ENCODE measurements at places on chromosomes 3 and 15.

- DNase-seq: no peak
Observed at GRCh38 chr3:5112043-5112442, 10.0 kb upstream of the ARL8B start.

- DNase-seq: no peak
Observed at GRCh38 chr3:136818191-136818768, 646 bp upstream of the SLC35G2 start.

DNA sequence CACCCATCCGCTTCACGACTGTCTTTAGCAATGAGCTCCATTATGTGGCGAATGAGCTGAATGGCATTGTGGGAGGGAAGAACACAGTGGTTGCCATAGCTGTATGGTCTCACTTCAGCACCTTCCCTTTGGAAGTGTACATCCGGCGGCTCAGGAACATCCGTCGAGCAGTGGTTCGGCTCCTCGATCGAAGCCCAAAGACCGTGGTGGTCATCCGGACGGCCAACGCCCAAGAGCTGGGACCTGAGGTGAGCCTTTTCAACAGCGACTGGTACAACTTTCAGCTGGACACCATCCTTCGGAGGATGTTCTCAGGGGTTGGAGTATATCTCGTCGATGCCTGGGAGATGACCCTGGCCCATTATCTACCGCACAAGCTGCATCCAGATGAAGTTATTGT, 27.8 kb upstream of the NFKBIZ start:
- no peak for DNase-seq

DNA sequence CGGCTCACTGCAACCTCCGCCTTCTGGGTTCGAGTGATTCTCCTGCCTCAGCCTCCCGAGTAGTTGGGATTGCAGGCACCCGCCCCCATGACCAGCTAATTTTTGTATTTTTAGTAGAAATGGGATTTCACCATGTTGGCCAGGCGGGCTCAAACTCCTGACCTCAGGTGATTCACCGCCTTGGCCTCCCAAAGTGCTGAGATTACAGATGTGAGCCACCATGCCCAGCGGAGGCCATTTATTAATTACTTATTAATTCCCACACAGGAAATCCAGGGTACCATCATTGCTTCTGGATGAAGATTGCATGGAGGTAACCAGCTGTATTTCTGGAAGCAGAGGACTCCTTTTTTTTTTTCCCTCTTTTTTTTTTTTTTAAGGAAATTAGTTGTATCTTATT, 37.8 kb downstream of the MAP4 start:
- no peak for DNase-seq

DNA sequence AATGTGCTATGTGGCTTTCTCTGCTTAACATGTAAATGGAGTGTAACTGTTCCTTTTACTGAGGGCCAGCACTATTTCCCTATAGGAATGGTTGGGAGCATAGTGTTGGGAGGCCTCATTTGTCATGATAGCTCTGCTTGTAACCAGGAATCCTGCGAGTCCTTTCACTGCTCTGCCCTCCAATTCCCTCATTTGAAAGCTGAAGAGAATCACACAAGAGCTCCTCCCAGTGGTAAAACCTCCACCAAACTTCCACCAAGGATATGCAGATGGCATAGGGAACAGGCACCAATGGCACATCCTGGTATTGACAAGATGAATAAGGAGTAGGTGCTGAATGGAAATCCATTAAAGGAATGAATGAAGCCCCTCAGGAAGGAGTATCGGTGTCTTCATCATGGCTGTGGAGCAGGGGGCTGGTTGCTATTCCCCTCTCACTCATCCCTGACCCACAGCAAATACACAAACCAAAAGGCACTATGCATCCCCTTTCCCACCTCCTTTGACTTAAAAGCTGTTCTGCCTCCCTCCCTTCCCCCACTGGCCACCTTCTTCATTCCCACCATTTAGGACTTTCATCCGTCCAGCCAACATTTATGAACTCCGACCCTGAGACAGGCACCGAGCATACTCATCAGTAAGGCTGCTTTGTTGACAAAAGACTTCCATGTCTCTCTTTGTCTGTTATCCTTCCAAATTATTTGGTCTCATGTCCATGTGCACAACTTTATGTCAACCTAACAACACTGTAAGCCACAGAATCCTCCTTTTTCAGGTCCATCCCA, 560.8 kb downstream of the FOXP1 start:
- no peak for DNase-seq

- DNase-seq: no peak
Observed at GRCh38 chr3:56119575-56120349, 348.5 kb downstream of the ERC2 start.

- no peak for DNase-seq
Observed at GRCh38 chr3:62233065-62233464, 140.3 kb downstream of the FEZF2 start.

DNA sequence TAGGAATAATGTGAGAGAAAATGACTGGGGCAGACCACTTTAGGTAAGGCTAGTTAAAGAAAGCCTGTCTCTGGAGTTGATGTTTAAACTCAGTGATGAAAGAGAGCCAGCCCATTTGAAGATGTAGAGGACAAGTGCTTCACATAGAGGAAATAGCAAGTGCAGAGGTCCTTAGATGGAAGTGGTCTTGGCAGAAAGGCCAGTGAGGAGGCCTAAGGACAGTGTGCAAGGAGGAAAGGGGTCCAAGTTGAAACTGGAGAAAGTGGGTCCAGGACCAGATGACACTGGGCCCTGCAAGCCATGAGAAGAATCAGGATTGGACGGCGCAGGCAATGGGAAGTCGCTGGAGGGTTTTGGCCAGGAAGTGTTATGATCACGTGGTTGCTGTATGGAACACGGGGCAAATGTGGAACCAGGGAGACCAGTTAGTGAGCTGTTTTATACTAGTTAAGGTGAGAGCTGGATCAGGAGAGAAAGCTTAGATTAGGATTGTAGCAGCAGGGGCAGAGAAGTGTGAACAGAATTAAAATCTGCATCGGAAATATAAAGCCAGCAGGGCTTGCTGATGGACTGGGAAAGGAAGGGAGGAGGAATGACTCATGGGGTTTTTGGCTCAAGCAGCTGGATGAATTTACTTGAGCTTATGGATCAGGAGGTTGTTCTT, 48.0 kb upstream of the SCAANT1 start:
- DNase-seq: no peak

GRCh38 chr3:24437326-24437725, 57.3 kb downstream of the THRB start:
- no peak for DNase-seq

DNA sequence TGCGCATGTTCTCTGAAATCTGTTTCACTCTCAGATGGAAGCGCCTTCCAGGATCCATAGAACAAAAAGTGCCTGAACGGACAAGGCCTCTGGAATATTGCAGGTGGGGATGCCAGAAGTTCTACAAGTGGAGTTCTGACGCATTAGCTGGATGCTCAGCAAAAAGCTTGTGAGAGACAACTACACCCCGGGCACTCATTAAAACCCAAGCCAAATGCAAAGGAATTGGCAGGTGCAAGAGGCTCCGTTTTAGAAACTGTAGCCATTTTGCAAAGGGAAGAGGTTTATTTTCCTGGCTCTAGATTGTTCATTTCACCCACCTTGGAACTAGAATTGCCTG, 35.2 kb upstream of the SLC24A5 start:
- no peak for DNase-seq

- DNase-seq: no peak
Observed at GRCh38 chr15:65362491-65362890, 15.3 kb downstream of the IGDCC3 start.

GRCh38 chr3:54817628-54818027, 110.2 kb downstream of the LRTM1 start:
- no peak for DNase-seq

GRCh38 chr15:73368301-73369136, at the start of gene HCN4:
Gene HCN4 (minus strand): TSS chr15:73368958. CDS start chr15:73368270, 688 bp downstream.
- DNase-seq: no peak

DNA sequence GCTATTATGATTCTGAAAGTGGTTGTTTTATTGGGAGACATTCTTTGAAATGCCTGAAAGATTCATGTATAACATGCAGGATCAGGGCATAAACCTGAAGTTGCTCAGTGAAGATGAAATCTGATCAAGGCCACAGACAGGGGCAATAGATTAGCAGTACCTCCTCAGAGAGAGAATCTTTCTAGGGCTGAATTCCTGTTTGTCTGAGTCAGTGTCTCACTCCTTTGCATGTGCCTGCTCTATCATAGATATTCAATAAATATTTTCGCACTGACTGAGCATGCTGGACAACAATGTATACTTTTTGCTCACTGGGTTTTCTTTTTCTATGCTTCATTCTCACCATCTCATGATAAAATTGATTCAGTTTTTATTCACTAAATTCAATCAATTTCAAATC, 49.8 kb upstream of the PFN2 start:
- no peak for DNase-seq

DNA sequence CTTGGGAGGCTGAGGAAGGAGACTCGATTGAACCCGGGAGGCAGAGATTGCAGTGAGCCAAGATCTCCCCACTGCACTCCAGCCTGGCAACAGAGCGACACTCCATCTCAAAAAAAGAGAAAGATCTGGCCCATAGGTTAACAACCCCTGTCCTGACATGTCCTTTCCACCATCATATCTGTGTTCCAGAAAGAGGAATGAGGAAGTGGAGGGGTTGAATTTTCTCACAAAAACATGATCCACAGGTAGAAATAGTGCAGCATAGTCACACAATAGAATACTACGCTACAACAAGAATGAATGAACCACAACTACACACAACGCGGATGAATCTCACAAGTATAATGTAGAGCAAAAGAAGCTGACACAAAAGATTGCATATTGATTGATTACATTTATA, 4.7 kb upstream of the SLC51B start:
- DNase-seq: no peak

DNA sequence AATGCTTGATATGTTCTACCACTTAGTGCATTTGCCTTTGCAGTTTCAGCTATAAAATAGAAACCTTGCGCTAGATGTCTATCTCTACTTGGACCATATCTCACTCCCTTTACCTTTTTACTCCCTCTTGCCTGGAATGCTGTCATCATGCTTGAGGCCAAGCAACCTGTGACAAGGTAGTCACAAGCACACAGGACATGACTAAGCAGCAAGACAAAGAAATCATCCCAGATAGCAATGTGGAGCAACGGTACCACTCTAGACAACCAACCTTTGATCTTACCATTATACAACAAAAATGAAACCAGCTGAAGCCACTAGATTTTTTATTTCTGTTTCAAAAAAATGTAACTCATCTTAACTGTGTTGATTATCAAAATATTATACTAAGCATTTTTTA, 50.5 kb upstream of the SPSB4 start:
- DNase-seq: no peak

DNA sequence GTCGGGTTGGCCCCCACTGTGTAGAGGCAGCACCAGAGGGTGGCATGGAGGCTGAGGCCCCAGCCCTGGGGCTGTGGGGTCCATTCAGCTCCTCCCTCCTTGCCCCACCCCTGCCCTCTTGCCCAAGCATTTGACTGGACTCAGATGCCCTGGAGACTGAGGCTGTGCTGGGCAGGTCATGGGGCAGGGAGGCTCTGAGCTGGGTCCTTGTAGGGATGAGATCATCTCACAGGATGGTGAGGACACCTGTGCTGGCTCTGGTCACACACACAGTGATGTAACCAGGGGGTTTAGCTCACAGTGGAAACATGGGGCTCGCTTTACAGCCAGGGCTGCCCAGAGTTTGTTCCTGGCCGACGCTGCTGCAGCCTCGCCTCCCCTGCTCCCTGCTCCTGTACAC, 17.8 kb downstream of the ALPK3 start:
- DNase-seq: no peak

DNA sequence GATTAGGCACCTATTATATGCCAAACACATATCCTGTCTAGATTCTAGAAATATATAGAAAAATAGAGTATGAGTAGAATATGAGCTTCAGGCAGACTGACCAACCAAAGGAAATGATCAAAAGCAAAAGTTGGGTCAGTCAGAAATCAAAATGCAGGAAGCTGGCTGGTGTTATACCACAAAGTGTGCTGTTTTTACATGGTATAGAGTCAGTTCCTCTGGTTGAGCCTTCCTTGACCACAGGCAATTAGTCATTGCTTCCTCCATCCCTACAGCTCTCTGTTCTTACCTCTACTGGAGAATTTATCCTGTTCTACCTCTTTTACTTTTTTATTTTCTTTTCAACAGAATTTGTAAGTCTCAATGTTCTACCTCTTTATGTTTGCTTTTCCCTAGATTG, 149.8 kb downstream of the TMCO5A start:
- DNase-seq: no peak

- no peak for DNase-seq
Observed at GRCh38 chr3:184409331-184409926, 29.6 kb downstream of the CHRD start.

DNA sequence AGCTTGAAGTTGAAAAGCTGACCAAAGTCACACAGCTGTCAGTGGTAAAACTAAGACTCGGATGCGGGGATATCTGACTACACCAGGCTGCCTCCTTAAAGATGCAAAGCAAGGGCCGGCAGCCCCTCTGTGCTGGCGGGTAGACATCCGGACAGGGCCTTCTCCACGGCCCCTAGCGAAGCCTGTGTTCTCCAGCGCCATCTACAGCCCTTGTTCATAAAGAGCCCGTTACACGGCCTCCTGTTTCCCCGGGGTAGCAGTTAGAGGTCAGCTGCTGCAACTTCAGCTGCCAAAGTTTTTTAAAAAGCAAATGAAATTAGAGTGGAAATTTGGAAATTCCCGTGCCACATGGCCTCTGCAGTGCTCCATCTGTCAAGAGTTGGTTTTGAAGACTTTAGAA, 383.0 kb downstream of the TBL1XR1 start:
- DNase-seq: no peak

GRCh38 chr3:82044930-82045705, 283.7 kb upstream of the GBE1 start:
- DNase-seq: no peak
